Urinary bladder (tissue), 4 donors: ENCODE measurements at places on chromosomes 6 and 20.

DNA sequence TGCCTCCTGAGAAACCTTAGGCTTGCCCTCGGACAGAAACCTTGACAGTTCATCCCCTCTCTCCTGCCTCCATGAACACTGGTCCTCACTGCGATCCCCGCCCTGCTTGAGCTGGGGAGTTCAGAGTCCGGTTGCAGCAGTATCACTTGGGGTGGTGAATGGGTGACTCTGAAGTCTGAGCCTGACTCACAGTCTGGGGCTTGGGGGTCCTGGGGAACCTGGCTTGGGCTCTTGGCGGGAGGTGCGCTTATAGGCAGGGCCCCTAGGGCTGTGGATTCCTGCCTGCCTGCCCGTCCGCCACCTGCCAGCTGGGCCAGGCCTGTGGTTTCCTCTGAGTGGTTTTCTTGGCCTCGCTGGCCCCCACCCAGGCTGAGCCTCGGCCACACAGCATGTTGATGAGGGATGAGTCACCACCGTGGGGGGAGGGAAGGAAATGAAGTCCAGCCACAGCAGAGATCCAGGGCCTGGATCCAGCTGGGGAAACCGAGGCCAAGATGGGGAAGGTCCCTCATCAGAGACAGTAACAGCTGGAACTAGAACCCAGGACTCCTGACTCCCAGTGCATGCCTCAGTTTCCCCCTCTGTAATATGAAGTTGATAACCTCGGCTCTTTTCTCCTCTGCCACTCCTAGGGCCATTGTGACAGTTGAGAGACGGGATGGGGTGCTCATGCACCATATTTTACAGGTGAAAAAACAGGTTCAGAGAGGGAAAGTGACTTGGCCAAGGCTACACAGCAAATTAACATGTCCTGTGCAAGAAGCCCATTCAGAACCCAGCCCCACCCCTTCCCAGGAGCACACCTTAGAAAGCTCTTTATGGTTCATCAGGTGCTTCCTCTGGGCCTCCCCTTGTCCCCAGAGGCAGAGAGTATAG lies 9.2 kb downstream of the FOXS1 start:
- DNase-seq, result no peak

GRCh38 chr20:23132930-23133559 lies 46.9 kb upstream of the CD93 start:
- DNase-seq, result no peak

GRCh38 chr6:104754788-104755409 lies 104.8 kb downstream of the HACE1 start:
- no peak for DNase-seq

GRCh38 chr6:7473805-7474719 lies 67.4 kb upstream of the DSP start:
- DNase-seq, result no peak

- DNase-seq, result no peak
Observed at GRCh38 chr20:22652681-22653588, 68.6 kb upstream of the FOXA2 start.
